ENCODE measurements at places on chromosomes 3 and 15.

DNA sequence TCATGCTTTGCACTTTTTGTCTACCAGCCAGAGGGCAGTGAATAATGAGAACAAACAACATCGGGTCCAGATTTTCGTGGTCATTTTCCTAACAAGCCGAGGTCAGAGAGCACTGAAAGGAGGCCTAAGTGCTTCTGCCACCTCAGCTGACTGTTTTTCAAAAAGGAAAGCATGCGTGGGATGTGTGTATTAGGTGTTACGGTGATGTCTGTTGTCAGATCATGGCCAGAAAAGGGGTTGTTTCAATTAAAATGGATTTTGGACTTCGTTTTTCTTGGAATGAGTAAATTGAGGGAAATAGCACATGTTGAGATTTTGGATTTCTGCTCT is 99.5 kb downstream of the APBA2 start:
- DNase-seq = no peak

DNA sequence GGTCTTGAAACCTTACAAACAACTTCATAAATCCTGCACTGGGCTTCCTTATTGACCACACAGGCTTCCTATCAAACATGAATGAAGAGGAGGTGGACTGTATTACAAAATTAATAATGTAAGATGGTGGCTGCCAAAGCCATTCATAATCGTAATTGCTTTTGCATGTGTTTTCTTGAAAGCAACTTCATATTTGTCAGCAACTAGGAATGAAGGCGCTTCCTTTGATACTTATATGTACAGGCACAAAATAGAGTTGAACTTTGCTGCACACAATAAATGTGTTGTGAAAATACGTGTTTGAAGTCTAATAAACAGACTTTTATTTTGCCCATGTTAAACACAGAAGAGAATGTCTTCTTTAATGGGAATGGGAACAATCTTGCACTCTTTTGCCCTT is 72.1 kb upstream of the OXTR start:
- no peak for DNase-seq

- no peak for DNase-seq
Observed at GRCh38 chr3:171480526-171480925, 20.3 kb upstream of the TNIK start.

DNA sequence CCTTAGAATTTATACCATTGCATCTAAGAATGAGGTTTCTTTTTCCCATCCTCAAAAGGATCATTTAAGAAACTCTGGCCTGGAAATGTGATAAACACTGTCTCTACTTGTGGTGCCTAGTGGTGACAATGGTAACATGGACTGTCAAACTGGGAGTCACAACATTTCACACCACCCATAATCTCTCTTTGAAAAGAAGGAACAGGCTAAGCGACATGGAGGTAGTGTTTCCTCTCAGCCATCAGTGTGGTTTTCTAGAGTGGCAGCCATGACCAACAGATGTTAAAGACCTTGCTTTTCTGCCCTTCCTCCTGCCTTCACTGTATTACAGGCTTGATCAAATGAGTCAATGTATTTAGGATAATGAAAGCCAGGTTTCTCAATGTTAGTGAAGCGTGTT is 283.1 kb upstream of the STAC start:
- no peak for DNase-seq

- no peak for DNase-seq
Observed at GRCh38 chr3:71005702-71006321, 577.7 kb downstream of the FOXP1 start.

GRCh38 chr15:68691705-68692104 is 112.9 kb downstream of the CORO2B start:
- no peak for DNase-seq

Measured in frontal cortex (tissue), 4 donors.